ENCODE measurements at places on chromosomes 2 and 18.

DNA sequence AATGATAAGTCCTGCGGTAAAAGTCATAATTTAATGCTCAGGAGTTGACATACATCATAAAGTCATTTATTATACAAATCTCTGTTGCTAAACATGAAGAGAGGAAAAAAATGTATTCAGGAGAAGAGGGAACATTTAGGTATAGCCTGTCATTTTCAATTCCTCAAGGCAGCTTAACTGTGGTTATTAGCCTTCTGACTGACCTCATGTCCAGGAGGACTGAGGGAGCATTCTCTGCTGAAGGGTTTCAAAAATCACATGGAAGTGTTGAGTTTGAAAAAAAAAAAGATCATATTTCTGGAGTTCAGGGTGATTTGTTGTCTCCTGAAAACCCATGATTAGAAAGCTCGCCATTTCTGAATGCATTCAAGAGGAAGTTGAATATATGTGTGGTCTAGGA lies 1371.1 kb upstream of the LRRTM1 start:
- DNase-seq, result no peak

DNA sequence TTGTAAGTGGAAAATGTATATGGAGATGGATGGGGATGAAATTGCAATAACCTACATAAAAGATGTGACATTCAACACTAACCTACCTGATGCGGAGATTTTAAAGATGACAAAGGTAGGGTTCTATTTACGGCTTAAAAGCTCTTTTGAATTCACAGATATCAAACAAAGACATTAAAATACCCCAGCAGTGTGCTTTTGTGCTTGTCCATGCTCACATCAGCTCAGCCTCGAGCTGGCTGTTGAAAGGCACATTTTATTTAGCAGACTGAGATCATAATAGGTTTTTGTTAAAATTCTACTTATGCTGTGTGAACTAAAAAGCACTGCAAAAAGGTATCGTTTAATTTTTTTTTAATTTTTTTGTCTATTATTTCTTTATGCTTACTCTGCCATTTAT lies 96.0 kb upstream of the CDCA7 start:
- DNase-seq, result no peak

- no peak for DNase-seq
Measured at GRCh38 chr2:21223618-21224017, 99.8 kb downstream of the TDRD15 start.

DNA sequence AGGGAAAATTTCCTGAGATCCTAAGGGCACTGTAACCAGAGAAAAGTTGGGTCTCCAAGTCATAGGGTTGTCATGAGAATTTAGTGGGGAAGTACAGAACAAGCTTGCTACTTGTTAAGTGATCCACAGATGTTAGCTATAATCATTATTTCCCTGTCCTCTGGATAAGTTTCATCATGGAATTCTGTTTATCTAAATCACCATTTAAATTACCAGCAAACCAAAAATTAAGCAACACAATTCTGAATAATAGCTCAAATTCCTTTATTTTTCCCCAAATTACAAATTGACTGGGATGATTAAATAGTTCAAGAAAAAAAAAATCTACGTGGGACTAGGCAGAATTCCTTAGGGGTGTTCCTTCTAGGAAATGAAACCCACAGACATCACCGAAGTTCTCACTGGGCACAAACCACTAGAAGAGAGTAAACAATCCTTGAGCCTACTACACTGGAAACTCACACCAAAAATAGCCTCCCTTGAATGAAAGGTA lies 159.5 kb downstream of the COL6A3 start:
- DNase-seq, result peak; percentile 83

GRCh38 chr2:142875652-142876051 lies 1.8 kb upstream of the KYNU start:
- DNase-seq, result no peak

DNA sequence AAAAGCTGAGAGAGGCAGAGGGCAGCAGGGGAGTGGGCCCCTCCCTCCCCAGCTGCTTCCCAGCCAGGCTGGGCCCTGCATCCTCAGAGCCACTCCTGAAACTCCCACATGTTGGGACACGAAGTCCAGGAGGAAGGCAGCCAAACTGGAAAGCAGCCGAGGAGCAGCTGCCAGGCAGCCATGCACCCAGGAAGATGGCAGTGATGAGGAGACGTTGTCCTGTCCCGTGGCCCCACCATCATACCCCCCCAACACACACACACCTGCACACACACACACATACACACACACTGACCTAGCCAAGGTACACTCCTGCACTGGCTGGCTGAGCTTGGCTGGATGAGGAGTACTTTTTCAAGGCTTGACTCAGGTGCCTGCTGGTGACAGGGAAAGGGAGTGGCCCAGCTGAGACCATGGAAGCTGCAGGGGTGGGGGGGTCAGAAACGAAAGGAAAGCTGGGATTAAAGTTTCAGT lies 106.0 kb downstream of the CYP26B1 start:
- no peak for DNase-seq

GRCh38 chr2:162908567-162908966 lies 70.0 kb upstream of the KCNH7 start:
- no peak for DNase-seq

DNA sequence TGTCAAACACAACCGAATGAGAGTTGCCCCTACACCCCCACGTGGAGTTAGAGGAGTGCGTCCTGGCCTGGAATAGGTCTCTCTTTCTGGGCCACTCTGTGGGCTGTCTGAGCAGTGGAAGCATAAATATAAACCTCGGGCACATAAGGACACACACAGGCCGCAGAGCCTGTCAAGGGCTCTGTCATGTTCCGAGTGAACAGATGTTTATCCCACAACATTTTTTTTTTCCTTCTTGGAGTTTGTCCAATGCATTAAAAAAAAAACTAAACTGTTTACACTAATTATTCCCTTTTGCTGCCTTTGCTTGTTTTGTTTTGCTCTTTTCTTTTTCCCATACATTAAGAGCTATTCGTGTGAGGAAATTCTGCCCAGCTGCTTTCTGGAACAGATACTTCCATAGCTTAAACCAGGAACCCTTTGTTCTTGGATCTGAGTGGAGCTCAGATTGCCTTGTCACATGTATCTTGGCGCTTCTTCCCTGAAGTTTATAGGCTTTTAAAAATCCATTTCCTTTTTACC lies 228.3 kb upstream of the FOSL2 start:
- peak; percentile 53 for DNase-seq

DNA sequence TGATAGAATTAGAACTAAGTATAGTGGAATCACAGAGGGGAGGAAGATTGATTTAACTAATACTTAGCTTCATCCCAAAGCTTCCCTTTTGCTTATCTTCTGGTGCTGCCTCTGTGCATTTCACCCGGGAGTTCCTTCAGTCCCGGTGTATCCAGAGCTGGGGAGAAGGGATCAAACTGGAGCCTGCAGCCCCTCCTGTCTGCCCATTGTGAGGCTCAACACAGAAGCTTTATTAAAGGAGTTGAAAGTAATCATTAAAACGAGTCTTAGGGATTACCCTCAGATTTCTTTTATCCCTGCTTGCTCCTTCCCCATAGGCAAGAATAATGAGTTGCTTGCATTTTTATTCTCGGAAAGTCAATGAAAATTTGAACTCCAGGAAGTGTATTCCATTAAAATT lies 739.7 kb upstream of the DDX18 start:
- no peak for DNase-seq

DNA sequence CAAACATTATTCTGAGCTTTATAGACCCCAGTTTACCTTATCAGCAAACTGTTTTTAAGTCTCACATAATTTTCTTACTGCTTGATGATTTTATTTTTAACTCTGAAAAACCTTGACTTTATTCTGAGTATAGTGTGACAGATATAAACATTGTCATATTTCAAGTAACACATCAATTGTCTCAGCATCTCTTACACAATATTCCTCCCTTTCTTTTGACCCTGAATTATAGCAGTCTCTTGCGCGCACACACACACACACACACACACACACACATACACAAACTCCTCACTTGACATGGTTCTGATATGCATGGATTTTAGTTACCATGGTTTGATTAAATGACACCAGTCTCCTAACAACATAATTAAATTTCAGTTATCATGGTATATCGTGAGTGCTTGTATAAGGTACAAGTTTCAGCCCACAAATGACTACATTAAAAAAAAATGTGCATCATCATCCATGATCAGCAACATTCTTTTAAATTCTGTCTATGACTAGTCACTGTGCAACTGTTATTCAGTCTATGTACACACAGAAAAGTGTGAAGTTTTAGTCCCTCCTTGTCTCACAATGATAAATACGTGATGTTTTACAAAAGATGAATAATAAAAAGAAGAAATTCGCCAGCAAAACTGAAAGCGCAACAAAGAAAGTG lies 39.5 kb upstream of the TACR1 start:
- peak; percentile 93 for DNase-seq

DNA sequence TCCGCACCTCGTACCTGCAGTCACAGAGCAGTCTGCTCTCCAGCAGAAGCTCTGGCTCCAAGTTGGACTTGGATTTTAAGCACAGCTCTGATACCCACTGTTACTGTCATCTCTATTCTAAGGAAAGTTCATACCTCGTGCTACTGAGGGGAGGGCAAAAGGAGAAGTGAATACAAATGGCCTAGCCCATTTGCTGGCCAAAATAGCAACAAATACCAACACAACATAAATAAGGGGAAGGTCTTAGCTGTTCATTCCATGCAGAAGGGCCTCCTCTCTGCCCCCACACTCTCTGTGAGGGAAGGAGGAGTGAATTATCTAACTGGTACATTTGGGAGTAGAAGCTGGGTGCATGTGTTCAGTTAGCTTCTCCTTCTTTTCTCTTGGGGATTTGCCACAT lies 739.4 kb upstream of the RAB6C start:
- DNase-seq, result no peak

DNA sequence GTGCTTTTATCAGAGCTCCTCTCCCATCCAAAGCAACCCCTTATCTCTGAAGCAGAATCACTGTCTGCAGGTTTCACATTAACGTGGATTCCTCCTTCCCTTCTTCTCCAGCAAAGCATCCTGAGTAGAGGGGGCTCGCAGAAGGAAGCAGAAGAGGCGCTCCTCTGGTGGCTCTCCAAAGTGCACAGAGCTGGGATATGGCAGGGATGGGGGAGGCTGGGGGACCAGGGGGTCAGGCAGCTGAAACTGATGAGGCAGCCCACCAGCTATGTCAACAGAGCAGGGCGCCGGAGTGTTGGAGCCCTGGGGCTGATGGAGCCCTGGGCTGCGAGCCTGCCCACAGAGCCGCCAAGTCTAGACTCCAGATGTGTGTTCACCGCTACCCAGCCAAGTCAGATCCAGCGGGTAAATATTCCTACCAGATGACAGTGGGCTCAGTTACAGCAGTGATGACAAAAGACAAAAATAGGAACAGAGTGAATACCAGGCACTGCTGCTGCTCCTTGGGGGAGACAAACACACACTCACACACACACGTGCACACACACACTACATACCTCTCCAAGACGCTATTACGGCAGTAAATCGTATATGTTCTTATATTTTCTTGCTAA lies 678.3 kb upstream of the ID2 start:
- peak; percentile 39 for DNase-seq

- no peak for DNase-seq
Measured at GRCh38 chr2:226300196-226300886, 499.3 kb downstream of the IRS1 start.

DNA sequence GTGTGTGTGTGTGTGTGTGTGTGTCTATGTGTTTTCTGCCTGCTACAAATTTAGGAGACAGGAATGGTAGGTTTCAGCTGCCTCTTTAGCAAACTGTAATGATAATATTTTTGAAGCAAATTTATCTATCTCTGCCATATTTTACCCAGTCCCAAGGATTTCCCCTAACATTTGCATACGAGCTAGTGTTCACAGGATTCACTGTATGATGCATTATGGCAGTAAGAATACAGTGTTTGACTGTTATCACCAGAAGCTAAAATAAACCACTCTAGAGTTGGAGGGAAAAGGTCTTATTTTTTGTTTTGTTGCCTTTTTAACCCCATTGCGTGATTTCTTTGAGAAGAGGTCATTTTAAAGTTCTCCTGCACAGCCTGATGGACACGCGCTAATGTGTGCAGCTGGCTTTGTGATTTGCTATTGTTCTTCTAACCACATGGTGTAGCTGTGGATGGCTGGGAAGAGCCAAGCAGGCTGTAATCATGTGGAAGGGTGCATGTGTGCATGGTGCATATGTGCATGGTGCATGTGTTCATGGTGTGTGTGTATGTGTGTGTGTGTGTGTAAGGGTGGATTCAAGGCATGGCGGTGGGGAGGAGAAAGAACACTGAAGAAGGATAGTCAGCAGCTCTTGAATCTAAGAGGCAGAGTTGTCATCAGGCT lies 62.4 kb downstream of the PLB1 start:
- DNase-seq, result peak; percentile 9

- no peak for DNase-seq
Measured at GRCh38 chr2:218429911-218430692, 11.2 kb downstream of the VIL1 start.

DNA sequence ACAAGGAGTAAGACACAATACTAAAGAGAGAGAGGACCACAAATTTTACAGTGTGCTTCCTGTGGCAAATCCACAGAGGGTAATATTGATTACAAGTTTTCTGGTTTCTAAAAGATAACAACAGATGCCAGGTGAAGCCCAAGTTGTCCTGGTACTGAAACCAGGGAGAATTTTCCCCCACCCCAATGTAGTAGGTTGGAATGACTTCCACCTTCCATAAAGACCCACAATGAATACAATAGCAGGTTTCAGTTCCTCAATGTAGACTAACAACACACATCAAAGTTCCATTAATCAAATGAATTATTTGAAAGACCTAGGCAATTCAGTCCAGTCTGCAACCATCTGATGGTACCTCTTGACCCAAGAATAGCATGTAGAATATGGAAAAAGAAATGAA lies 44.0 kb upstream of the TMEM247 start:
- no peak for DNase-seq

DNA sequence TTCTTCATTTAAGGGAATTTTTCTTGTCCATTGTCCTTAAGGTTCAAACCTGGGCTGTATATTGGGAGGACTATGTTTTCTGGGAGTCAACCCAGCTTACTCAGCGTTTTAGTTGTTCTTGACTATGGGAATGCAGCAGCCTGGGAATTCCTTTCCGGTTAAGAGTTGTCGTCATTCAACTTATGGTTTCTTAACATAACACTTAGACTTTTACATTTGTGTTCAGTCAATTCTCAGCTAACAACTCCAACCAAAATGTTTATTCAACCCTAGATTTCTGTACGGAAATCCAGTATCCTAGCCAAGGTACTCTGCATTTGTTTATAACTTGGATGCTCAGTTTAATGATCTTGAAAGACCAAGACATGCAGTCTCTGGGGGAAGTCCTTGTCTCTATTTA lies 960.9 kb downstream of the CBLN2 start:
- peak; percentile 1 for DNase-seq

DNA sequence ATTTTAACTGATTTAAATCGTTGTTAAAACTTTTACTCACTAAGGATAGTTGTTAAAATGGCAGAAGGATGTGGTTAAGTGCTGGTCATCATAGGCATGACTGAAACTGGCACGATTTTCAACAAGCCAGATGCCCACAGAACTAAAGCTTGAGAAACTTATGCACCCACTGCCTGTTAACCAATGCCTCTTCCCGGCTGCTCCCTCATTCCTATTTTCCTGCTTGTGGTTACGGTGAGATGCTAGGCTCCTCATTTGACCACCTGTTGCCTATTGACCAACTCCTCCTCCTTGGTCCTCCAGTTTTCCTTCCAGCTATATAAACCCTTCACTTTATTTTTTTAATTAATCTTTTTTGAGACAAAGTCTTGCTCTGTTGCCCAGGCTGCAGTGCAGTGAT lies 238.7 kb downstream of the TFCP2L1 start:
- DNase-seq, result no peak

- no peak for DNase-seq
Measured at GRCh38 chr18:37769826-37770225, 204.2 kb upstream of the CELF4 start.

Measured in cardiac fibroblast (primary cell).